ENCODE measurements at places on chromosomes 6 and 20.

- peak; percentile 71 for DNase-seq
These were observed 7.7 kb downstream of the BRPF3 start for GRCh38 chr6:36204068-36204753.

DNA sequence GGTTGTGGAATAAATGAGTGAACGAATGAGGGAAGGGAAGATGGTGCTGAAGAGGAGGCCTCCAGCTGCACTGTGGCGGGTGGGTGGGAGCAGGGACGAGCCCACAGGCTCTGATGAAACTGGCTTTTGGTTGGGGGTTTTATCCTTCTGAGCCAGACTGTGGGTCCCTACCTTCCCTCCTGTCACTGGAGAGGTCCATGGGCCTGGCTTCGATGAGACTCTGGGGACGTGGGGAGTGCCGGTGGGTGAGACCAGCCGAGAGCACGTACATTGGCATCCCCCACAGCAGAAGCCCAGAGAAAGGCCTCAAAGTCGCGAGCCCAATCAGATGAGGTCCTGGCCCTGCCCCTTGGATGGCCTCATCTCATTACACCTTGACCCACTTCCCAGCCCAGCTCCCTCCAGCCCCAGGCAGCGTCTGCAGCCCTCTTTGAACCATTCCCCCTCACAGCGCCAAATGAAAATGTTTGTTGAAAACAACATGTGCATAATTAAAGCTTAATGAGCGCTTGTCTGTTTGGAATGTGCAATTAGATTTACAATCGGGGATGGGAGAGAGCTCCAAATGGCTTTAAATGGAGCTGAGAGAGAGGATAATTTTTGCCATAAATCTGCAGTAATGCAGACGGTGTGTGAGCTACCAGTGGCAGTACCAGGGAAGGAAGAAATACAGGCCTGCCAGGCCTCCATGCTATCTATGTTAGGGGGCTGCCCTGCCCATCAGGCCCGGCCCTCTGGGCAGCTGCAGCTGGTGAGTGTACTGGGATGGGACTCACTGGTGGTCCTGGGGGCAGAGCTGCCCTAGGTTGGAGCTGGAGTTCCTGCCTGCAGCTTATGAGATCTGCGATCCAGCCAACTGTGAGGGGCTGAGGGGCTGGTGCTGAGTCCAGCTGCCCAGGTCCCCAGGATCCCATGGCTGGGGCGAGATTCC is 47.2 kb downstream of the TOX2 start:
- no peak for DNase-seq

- DNase-seq, result no peak
These were observed 85.7 kb upstream of the RGS17 start for GRCh38 chr6:153216789-153217188.

DNA sequence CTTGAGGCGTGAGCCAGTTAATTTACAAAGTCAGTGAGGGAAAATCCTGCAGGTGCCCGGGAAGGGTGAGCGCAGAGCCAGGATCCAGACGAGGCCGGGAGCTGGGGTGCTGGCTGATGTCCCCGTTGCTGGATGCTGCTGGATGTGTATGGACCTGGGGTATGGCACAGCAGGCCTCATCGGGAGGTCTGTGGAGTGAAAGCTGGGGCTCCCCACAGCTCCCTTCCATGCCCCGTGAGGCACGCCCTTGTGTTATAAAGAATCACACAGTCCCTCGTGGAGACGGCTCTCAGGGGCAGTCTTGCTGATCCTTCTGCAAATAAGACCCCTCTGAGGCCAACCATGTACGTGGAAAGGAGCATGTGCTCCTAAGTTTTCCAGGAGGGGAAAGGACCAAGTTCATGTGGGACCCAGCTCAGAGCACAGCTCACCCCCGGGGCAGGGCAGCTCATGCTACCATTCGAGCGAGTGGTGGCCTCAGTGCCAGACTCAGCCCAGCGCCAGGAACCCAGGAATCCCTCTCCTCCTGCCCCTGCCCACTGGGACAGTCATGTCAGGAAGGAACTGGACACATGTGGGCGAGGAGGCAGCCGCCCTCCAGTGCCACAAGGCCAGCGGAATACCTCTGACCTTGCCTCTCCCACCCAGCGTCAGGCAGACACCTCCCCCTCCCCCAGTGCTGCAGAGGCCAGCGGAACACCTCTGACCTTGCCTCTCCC is 97.5 kb downstream of the CDH4 start:
- DNase-seq, result no peak

DNA sequence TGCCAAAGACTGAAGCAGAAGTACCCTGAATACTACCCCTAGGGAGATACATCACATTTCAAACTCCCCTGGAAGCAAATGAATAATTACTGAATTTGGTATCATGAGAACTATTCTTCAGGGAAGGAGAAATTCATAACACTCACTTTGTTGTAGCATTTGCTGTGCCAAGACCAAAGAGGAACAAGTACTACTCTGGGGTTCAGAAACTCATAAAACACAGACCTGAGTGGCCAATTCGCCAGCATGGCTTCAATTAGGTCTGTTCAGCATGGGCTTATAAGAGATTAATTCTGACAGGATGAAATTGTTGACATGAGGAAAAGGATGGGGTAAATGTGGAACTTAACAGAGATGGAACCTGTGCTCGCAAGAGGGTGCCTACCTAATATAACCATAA is 6.5 kb downstream of the ELOVL5 start:
- DNase-seq, result no peak

DNA sequence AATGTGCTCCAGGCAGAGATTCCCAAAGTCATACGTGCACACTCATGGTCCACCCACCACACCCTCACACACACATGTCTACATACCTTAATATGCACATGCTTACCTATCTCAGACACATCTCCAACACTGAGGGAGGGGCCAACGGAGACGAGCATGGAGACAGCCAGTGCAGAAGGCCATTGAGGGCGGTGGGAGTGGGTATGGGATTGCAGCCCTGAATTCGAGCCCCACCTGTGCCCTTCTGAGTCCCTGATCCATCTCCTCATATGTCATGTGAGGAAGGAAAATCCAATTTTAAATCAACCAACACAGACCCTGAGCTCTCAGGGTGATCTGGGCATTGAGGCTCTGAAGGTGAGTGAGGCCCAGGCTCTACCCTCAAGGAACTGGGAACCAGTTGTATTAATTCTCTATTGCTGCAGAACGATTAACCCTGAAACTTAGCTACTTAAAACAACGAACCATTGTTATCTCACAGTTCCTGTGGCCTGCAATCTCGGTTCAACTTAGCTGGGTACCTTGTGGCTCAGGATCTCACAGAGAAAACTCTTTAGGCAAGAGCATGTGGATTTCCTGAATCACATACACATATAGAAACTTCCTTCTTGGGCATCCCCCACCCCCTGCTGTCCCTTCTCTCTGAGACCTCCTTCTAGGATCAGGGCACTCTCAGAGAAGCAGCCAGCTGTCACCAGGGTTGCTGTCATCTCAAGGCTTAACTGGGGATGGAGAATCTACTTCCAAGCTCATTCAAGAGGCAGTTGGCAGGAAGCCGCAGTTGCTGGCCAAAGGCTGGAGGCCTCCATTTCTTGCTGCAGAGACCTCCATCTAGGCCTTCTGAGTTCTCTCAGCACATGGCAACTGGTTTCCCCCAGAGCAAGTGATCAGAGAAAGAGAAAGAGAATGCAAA is 28.3 kb downstream of the GLP1R start:
- no peak for DNase-seq

- no peak for DNase-seq
These were observed 23.3 kb upstream of the SMIM26 start for GRCh38 chr20:18543932-18544331.

DNA sequence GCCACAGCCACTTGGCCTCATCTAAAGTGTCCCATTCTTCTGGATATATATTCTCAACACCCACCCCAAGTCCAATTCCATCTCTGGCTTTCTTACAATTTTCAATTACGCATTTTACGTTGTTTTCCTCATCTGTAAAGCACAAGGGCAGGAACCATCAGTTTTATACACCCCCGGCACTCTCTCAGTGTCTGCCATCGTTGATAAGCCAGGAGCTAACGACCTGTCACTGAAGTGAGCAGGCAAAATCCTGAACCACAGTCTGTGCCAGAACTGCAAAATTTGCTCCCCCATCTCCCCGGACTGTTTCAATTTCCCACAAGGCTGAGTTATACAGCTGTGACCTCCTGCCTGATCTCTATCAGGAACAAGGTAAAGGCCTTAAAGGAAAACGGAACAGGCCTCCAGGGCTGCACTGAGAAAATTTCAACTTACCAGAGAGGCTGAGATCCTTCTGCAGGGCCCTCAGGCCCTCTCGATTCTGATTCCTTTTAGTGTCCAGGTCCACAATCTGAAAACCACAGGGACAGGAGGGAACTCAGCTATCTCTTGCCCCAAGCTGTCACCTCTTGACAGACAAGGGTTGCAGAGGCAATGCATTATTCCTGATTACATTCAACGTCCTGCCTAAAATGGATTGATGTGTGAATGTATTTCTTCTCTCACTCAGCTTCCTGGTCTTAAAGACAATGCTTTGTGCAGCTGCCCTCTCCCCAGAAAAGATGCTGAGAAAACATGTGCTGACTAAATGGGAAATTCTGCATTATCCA is 1.8 kb downstream of the PDRG1 start:
- DNase-seq, result no peak

DNA sequence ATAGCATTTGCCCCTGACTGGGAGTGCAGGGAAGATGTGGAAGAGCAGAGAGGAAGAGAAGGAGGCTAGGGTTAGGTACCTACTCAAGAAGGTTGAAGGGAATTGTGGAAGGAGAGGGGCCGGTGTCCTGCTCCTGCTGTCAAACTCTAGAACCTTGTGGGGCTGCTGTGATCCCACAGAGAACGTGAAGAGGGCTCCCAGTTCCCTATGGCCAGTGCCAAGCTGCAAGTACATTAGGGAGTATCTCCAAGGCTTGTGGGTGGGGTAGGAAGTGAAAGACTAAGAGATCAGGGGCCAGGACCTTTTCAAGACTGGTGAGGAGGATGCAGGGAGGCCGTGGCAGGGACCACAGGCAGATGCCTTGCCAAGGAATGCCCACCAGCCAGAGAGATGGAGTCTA is 263.4 kb downstream of the CDH26 start:
- no peak for DNase-seq

DNA sequence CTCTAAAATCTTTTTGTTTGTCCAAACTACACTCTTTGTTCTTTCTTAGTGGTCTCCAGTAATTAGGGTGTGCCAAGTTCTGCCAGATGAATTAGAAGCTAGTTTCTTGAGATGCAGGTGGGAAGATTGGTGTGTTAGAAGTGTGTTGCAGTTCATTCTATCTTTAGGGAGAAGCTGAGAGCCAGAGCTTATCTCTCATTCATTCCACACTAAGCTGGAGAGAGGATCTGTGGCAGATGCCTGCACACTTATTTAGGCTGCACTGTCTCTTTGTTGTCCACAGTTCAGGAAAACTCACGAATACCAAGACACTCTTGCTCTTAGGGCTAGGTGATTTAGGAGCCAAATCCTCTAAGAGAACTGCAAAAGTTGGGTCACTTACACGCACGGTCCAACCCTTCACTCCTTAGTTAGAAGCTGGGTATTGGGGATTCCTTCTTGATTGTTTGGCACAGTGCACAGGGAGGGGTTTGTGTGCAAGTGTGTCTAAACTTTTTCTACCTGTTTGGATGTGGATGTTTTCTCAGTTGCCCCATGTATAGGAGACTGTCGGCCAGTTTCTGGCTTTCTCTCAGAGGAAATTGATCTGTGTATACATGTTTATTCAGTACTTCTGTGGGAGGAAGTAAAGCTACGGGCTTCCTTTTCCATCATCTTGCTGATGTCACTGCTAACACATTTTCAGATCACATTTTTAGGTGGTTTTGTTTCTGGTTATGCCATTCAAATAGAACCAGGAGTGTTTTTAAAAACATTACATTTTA is 49.5 kb downstream of the SMAP1 start:
- DNase-seq, result peak; percentile 20

DNA sequence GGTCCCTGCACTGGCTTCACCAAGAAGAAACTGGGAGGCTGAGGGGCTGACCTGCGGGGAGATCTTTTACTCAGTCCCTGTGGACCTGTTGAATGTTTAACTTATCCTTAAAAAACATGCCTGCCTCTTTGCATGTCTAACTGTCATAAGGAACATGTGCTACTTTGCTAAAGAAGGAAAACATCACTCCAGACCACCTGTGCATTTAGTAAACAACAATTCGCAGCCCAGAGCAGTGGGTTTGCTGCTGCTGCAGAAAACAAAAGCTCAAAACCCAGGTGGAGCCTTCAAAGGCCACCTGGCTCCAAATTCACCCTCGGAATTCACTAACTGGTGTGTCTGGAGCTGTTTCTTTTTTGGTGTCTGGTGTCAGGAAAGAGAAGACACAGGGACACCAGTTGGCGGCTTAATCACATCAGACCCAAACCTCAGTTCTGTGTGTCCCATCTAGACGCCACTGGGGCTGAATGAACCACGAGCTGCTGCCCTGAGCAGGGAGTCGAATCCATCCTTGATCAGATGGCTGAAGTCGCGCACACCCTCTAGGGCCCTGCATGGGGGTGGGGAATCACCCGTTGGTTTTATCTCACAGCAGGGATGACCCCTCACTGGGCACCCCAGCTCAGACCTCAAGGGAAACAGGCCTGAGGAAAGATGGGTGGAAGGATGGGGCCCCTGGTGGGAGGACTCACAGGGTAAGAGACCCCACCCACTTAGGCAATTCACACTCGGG is 344.3 kb downstream of the PREX1 start:
- no peak for DNase-seq

GRCh38 chr6:137414599-137414998 is 79.6 kb downstream of the OLIG3 start:
- DNase-seq, result no peak

- no peak for DNase-seq
These were observed 36.1 kb downstream of the F13A1 start for GRCh38 chr6:6284221-6284966.

- DNase-seq, result no peak
These were observed 114.8 kb downstream of the FOXO3 start for GRCh38 chr6:108675226-108676200.

DNA sequence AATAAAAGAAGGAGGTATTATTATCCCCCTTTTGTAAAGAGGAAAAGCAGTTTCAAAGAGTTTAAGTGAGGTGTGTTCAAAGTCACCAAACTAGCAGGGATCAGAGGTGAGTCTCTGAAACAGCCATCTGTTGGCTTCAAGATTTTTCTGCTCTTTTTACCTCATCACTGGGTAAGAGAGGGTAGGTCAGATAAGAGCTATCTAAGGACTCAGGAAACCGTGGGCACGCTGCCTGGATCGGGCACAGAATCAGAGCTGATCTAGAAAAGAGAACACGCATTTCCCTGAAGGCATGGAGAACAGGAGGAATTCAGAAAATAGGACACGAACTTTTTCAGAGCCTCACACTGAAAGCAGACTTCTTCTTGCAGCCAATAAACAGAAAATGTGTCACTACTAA is 65.8 kb upstream of the LY86 start:
- no peak for DNase-seq

DNA sequence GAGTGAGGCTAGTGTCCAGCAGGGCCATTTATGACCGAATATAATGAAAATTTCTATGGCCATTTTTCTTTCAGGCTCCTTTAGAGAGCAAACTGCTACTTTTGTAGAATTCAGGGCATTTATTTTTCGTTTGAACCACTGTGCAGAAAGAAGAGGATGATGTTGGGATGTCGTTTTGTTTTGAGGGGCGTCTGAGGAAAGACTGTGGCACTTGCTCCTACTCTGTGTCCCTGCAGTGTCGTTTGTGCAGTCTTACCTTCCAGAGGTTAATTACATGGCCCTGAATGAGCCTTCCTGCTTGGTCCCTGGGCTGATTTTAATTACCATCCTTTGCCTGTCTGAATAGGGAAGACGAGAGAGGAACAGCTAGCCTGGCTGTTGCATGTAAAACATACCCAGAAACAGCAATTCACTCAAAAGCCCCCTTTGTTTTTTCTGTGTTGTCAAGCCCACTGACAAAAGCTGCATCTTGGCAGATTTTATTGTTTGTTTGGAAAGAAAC is 65.3 kb downstream of the CTNNBL1 start:
- DNase-seq, result no peak

Data from CD4-positive, alpha-beta T cell treated with Interleukin-10 for 1 hour (primary cell).